GM04503 (cell line): ENCODE measurements at places on chromosomes 2 and 18.

DNA sequence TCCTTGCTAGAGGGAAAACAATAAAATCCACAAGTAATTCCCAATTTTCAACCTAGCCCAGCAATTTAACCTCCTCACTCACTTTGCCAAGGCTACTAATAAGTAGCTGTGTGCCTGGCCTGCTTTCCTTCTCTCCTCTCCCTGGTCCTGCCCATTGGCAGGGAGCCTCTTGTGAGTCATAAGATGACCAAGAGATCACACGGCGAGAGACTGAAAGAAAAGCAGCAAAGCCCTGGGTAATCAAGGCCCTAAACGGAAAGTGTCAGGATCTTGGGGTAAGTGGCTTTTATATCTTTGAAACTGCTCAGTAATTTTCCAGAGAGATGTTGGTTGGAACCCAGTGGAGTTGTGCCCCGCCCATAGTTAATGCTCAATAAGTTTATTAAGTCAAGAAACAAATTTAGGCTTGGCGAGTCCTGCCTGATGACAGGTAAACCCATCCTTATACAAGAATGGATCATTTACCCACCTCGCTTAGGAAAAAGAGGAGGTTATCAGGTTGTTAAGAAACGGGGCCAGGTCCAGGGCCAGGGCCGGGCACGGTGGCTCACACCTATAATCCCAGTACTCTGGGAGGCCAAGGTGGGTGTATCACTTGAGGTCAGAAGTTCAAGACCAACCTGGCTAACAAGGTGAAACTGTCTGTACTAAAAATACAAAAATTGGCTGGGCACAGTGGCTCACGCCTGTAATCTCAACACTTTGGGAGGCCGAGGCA is 10.0 kb upstream of the ADAM17 start:
- DNase-seq, result peak; percentile 88

GRCh38 chr18:8826971-8827370 is 121.6 kb downstream of the MTCL1 start:
- no peak for DNase-seq

GRCh38 chr2:40255103-40255502 is 196.8 kb downstream of the SLC8A1 start:
- no peak for DNase-seq

- DNase-seq, result no peak
Observed at GRCh38 chr2:20327370-20327769, 23.3 kb downstream of the PUM2 start.

GRCh38 chr2:121283670-121284462 is 1.1 kb downstream of the TFCP2L1 start:
- DNase-seq, result no peak

GRCh38 chr2:159230145-159230877 is 56.2 kb downstream of the WDSUB1 start:
- no peak for DNase-seq

GRCh38 chr2:158931572-158931971 is 36.9 kb upstream of the TANC1 start:
- no peak for DNase-seq
